Kidney (tissue), 22 donors: ENCODE measurements at places on chromosomes 3 and 15. TPM values are rescaled to one million over a fixed set of nuclear protein-coding genes. Genes with fewer than 3 reads are reported as not detected.

DNA sequence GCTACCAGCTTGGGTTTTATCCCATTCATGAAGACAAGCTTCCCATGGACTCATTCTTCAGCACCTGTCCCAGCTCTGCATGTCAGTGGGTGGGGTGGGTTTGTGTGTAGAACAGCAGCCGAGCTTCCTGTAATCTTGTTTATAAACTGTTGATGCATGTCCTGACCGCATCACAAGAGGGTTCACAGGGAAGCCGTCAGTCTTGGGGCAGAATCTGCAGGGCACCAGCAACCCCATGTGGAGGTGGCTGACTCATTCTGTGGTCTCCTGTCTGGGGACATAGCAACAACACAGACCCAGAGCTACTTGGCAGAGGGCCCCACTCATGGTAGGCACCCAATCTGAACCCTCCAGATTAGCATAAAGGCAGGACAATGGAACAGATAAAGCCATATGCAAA is 35.6 kb downstream of the DAPK2 start:
- peak; percentile 91 for DNase-seq

GRCh38 chr3:128775906-128776542 is 50.0 kb downstream of the RAB7A start:
- DNase-seq: no peak

DNA sequence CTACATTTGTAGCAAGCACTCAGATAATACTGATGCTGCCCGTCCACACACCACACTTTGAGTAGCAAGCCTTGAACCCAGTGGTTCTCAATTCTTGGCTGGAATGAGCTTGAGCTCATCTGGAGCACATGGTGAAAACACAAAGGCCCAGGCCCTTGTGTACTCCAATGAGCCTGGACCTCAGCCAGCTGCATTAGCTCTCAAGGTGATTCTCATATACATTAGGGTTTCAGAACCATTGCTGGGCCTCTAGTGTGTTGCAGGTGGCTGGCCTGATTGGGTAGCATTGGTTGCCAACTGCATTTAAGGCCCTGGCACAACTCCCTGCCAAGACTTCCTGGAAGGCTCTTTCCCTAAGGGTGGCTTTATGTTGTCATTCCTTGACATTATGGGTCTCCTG is 23.4 kb upstream of the ZFAND6 start:
- DNase-seq: no peak

- no peak for DNase-seq
Measured at GRCh38 chr15:100275641-100276040, 66.1 kb downstream of the ADAMTS17 start.

GRCh38 chr3:111963424-111963823 is 15.4 kb upstream of the ABHD10 start:
- no peak for DNase-seq

- peak; percentile 54 for DNase-seq
Measured at GRCh38 chr3:107928084-107928445, 162.8 kb downstream of the CD47 start.

GRCh38 chr3:114804099-114804498 is 343.0 kb downstream of the ZBTB20 start:
- DNase-seq: no peak

- DNase-seq: no peak
Measured at GRCh38 chr3:17030438-17030837, 145.7 kb downstream of the PLCL2 start.

GRCh38 chr15:79406210-79406609 is 25.9 kb upstream of the MINAR1 start:
- DNase-seq: no peak

DNA sequence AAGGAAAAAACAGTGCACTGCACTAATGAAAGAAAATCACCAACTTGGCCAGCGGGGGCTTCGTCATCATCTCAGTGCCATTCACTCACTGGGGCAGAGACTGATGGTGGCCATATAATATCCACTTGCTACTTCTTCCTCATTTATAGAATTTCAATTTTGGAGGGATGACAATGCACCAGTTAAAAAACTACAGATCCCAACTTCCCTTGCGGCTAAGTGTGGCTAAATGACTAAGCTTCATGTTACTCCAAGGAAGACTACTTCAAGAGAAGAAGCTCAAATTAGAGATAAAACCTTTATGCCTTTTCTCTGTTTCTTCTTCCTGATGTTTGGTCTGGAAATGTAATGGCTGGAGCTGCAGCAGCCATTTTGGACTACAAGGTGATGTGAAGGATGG is 38.8 kb downstream of the NGLY1 start:
- no peak for DNase-seq

DNA sequence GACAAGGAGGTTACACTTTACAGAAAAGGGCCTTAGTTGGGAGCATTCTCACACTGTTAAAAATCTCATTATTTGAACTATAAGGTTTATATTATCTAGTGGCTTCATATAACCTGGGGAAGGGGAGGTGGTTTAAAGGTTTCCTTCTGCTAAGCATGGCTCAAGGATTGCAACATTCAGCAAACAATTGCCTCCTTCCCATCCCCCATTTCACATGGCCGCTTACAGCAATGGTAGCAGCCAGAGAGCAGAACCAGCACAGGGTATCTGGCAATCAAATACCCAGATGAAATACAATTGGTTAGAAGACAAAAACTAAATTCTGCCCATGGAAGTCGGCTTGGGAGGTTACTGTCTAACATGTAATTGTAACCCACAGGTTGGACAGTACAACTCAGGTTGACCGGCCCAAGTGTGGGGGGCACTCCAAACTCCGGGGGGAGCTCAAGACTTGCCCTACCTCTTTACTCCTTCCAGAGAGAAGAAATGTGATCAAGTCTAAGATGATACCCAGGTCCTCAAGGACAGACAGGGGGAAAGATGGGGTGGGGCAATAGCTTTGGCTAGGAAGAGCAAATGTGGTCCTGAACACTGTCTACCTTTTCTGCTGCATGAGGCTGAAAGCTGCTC is 15.5 kb downstream of the ETV5 start:
- no peak for DNase-seq

GRCh38 chr3:166282931-166283330 is 445.7 kb upstream of the BCHE start:
- no peak for DNase-seq

- no peak for DNase-seq
Measured at GRCh38 chr15:89196994-89197393, 24.4 kb downstream of the RLBP1 start.

DNA sequence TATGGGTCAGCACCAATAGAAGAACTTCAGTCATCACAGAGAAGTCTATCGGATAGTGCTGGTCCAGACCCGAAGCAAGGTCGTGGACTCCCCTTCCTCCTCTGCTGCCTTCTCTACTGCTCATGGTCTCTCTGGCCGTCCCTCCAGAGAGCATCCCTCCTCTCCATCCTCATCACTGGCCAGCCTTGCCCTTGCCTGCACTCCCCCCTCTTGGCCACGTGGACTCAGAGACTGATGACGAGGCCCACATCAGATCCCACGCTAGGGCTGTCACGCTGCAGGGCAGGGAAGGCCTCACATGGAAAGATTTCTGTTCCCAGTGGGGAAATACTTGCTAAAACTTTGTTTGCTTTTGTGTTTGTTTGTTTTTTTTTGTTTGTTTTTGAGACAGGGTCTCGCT is 35.3 kb downstream of the IGDCC3 start:
- DNase-seq: peak; percentile 45

DNA sequence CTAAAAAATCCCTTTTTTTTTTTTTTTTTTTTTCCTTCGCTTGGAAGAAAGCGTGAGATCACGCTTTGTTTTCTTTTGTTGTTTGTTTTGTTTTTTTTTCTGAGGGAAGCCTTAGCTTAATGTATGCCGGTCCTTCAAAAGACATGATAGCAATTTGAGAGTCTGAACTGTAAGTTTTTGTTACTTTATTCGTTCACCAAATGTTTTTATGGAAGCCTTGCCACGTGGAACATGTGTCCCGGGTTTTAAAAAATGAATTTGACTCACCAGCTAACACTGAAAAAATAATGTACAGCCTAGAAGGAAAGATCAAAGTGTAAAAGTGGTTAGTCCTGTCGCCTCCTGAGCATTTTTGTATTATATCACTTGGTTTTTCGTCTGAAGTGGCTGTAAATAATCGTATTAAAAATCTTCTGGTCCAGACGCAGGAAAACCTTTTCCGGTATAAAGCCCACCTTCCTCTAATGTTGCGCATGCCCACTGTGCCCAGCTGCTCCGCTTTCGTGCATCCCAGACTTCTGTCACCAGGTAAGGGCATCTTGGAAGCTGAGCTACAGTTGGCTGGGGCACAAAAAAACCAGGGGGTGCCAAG is 795 bp upstream of the MYNN start:
- peak; percentile 87 for DNase-seq

- DNase-seq: no peak
Measured at GRCh38 chr3:194688200-194688740, 2.6 kb downstream of the FAM43A start.

- DNase-seq: peak; percentile 60
Measured at GRCh38 chr15:80484333-80484864, 80.2 kb downstream of the ARNT2 start.

GRCh38 chr3:147089286-147089685 is 317.1 kb downstream of the ZIC4 start:
- DNase-seq: no peak

DNA sequence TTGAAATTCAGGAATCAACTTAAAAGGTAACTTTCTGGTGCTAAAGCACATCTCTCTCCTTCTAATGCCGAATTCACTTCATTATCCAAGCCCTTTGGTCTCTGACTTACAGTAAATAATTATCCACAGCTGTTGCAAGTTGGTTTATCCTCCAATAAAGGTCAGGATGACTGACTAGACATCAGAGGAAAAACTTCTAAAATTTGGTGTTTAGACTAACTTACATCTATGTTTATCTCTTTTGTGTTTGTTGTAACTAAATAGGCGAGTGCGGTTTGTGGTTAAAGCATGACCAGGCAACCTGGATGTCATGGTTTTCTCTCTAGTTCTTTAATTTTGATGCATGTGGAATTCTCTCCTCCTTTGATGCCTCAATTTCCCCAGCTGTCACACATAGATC is 237.4 kb upstream of the LRTM1 start:
- no peak for DNase-seq

GRCh38 chr3:2623436-2623835 is 486.7 kb downstream of the IL5RA start:
- DNase-seq: no peak

DNA sequence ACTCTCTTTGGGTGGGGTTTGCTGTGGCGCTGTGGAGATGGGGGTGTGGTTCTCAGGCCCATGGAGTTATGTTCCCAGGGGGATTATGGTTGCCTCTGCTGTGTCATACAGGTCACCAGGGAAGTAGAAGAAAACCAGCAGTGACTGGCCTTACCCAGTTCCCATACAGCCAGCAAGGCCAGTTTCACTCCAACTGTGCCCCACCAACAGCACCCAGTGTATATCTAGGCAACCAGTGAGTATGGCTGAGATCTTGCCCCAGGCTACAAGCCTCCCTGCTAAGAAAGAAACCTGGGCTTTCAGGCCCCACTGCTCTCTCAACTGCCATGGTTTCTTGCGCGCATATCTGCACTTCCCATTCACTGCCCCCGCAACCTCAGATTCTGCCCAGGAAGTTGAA is 31.4 kb upstream of the RARB start:
- DNase-seq: no peak

DNA sequence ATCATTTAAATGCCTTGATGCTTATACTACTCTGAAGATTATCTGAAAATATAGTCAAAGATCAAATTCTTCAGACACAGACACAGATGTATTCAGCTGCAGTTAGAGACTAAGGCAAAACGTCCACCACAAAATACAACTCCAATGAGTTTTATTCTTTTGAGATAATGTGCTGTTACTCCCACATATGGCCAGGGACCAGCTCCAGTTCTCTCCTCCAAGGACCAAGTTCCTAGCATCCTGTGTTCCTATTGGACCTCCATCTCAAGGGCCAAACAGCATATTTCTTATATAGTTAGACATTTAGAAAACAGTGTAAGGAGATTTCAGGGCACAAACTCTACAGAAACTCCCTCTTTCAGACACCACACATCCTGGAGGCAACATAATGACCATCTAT is 27.1 kb downstream of the IP6K1 start:
- DNase-seq: peak; percentile 5

DNA sequence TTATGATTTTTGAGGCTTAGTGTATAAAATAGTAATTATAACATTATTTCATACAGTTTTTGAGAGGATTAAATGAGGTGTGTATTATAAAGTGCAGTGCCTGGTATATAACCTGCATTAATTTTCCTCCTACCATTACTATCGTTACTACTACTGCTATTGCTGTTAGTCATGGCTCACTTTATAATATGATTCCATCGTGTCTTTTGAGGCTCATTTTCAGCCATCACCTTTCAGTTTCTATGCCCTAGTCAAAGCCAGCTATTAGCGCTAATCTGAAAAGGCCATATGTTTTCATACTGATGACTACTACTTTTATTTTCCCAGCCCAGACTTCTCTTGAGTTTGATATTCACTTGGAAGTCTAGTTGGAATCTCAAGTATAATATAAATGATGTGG is 5.5 kb downstream of the MEF2A start:
- DNase-seq: no peak

GRCh38 chr3:64939309-64939708 is 251.5 kb upstream of the ADAMTS9 start:
- DNase-seq: no peak

GRCh38 chr3:103937094-103937493 is 1429.6 kb upstream of the ALCAM start:
- DNase-seq: no peak

GRCh38 chr3:183984749-183985729 is 32.6 kb downstream of the ABCC5 start:
- DNase-seq: no peak

The PIGBOS1 gene
- 15.9 TPM for total RNA-seq

The GOLGA6L9 gene
- total RNA-seq: 2.9 TPM

The EPB42 gene
- not detected for total RNA-seq

The HAUS2 gene
- 17.4 TPM for total RNA-seq
